Fibroblast of skin of back (primary cell): ENCODE measurements at places on chromosomes 1 and 21.

DNA sequence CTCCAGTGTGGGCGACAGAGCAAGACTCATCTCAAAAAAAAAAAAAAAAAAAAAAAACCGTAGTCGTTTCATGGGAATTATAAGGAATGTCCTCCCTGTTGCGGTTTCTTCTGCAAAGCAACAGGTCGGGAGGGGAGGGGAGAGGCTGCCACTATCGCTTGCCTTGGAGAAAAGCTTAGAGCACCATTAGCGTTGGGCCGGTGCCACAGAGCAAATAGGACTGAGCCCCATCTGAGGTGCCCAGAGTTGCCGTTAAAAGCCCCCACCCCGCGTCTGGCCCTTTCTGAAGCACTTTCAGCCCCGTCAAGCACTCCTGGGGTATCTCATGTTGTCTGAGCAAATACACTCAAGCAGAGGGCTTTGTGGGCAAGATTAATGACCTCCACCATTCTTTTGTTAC lies 2.2 kb downstream of the RIPPLY3 start:
- DNase-seq, result no peak

DNA sequence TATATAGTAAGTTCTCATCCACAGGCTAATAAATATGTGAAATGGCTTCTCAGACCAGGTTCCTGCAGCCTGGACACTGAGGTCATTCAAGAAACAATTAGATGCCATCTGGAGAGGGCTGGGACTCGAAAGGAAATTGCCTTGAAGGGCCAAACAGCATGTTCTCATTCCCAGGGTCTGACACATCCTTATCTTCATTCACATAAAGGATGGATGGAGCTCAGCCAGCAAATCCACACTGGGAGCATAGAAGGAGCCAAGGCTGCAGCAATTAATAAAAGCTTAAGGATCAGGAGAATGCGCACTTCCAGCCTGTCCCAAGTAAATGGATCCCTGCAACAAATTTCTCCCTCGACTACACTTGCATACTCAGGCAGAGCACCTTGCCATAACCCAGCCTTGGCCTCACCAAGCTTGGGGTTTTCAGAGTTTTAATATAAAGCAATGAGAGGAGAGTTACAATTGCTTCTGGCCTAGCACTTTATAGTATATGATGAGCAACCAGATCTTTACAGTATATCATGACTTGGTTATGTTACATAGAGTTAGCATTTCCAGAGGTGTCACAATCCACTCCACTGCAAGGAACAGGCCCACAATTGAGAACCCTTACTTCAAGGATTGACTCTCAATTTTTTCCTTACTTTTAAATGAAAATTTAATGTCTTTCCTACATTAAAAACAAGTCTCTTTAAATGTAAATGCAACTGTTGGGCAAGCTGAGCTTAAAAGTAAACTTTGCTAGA lies 55.9 kb downstream of the BCAR3 start:
- peak; percentile 94 for DNase-seq

DNA sequence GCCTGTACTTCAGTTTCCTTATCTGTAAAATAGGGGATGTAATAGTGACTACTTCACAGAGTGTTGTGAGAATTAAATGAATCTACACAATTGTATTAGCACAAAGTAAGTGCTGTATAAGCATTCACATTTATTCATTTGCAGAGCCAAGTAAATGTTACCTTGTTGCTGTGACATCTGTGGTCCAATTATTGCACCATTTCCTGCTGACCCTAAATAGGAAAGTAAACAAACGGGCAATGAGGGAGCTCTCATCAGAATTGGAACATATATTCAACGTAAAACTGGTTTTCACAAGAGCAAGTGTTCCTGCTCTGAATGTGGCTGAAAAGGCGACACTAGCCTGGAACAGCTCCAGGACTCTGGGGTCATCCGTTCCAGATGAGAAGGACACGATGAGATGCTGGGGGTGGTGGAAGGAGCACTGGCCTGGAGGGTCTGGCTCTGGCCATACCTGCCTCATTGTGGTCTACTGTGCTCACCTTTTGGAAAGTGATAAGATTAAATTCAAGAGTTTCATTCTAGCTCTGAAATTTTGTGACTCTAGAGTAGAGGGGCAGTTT lies 34.5 kb downstream of the PROX1 start:
- no peak for DNase-seq

GRCh38 chr1:209397371-209397770 lies 186.1 kb upstream of the CAMK1G start:
- no peak for DNase-seq

GRCh38 chr21:29053011-29053553 lies 20.4 kb downstream of the CCT8 start:
- no peak for DNase-seq

- no peak for DNase-seq
Measured at GRCh38 chr1:236543065-236543669, 19.4 kb downstream of the LGALS8 start.

GRCh38 chr1:23720256-23720995 lies 22.8 kb upstream of the ELOA start:
- no peak for DNase-seq

- no peak for DNase-seq
Measured at GRCh38 chr1:93221913-93222312, 41.4 kb downstream of the CCDC18 start.

DNA sequence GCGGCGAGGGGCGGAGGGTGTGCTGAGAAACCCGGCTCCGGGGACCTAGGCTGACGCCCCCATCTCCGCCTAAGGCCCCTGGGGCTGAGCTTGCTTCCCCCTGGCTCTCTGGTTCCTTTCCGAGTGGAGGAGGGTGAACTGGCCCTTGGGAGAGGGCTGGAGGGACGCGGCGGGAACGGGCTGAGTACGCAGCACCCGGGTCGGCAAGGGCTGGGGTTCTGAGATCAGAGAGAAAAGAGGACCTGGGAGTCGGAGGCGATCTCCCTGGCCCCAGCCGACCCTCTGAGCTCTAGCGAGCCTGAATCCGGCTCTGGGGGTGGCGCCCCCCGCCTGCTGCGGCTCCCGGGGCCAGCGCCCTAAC lies 270.8 kb downstream of the FOXD2 start:
- no peak for DNase-seq

- DNase-seq, result peak; percentile 76
Measured at GRCh38 chr1:72283307-72284083, 1.2 kb upstream of the NEGR1 start.

- DNase-seq, result no peak
Measured at GRCh38 chr1:161111527-161111926, 6.3 kb downstream of the PFDN2 start.

GRCh38 chr1:155064832-155065429 lies 1.4 kb downstream of the EFNA4 start:
- DNase-seq, result no peak

DNA sequence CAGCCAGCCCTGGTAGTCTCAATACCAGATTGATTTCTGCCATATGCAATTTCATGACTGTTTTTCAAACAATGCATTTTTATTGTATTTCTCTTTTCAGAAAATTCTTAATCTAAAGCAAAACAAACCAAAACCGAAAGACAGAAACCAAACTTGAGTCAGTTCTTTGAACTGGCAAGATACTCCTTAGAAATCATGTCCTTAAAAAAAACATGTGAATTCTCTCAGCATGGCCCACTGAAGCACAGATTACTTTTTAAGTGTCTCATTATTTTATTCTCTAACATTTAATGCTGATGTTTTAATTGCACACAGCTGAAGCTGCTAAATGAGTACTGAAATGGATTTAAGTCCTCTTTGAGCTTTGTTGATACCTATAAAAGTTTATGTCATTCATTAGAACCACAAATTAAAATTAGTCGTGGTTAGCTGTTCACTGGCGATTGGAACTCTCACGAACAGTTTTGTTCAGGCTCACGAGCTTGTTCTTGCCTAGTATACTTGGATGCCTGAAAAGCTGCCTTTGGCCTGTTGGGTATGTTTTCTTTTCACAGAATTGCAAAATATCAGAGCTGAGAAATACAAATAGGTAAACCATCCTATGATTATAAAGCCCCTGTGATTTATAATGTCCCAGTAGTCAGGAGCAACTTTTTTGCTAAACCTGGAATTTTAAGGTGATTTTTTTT lies 87.5 kb downstream of the CAMTA1 start:
- DNase-seq, result peak; percentile 44

GRCh38 chr1:43958351-43959255 lies 11.2 kb upstream of the DPH2 start:
- no peak for DNase-seq

- no peak for DNase-seq
Measured at GRCh38 chr21:45496968-45497845, 45.0 kb downstream of the SLC19A1 start.

DNA sequence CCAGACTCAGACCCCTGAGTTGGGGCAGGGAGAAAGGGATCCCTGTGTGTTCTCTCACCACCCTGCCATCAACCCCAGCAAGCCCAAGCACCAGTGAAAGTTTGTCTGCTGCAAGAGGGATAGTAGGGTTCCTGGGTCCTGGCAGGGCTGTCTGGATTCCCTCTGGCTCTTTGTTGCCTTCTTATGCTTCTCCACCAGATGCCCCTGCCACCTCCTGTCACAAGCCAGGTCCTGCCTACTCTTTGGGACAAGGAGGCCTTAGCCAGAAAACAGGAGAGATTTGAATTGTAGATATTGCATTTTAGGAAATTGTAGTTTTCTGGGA lies 21.7 kb downstream of the UBE2T start:
- DNase-seq, result no peak

DNA sequence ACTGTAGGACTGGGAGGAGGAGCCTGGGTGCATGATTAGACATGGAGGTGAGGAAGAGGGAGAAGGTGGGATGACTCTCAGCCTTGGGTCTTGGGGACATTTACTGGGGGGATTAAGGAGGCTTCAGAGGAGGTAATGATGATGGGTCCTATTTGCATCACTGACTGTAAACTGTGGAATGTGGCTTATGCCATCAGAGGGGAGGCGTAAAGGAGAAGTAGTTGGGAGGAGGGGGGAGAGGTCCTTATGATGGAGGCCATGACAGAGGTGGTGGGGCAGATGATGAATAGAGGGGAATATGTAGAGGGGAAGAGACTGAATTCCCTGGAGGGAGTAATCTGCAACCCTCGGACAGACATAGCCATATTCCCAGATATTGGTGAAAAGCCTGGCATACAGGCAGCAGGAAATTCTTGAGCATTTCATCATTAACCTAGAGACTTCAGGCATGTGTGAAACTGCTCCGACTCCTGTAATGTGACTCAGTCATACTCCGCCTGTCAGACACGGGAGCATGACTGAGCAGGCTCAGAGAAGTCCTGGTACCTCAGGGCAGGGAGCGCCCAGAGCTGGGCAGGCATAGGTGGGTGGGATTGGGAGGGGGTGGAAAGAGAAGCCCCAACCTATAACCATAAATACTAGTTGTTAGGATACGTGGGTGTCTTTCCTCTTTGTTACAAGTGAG lies 8.0 kb upstream of the LCE5A start:
- DNase-seq, result peak; percentile 15

DNA sequence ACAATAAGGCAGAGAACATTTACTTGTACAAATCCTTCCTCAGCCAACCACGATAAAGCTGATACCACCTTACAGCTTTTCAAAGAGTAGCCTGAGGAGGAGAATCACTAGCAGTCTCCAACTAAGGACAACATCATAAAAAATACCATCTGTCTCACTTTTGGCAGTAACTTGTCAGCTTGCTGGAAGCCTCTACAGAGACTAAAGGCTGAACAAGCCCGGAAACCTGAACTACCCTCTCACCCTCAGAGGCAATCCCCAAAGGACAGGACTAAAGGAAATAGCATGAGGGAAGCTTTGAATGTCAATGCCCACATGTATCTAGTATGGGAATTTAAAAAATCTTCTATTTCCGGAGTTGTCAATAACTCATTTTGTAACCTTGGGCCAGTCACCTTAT lies 10.6 kb downstream of the SRSF4 start:
- DNase-seq, result peak; percentile 47

DNA sequence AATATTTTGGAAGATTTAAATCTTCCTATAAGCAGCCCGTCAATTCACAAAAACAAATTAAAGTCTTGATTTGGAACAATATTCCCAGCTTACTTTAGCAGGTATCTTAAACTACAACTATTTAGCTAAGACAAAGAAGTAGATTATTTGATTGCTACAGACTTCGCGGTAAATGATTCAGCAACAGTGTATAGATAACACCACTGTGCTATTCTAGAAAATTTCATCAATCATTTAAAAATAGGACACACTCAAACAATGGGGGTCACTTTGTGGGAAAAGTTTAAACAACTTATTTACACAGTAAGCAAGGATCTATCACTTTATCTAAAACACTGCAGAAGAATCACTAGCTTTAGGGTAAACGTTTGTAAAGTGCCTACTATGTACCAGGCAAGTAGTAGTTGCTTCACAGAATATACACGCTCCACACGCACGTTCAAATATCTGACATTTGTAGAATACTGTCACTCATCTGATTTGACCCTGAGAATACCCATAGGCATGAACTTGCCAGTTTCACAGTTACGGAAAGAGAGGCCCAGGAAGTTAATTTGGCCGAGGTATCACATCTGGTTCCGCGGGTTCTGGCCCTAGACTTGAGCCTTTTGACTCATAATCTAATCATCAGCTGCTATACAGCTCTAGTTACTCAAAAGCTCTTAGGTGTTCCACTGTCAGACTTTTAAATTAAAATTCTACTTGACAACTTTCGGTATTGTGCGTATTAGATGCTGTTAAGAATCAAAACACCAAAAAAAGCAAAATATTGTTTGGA lies 876 bp downstream of the DENND2C start:
- DNase-seq, result peak; percentile 4

GRCh38 chr1:109241344-109241743 lies 8.0 kb upstream of the CELSR2 start:
- DNase-seq, result no peak

DNA sequence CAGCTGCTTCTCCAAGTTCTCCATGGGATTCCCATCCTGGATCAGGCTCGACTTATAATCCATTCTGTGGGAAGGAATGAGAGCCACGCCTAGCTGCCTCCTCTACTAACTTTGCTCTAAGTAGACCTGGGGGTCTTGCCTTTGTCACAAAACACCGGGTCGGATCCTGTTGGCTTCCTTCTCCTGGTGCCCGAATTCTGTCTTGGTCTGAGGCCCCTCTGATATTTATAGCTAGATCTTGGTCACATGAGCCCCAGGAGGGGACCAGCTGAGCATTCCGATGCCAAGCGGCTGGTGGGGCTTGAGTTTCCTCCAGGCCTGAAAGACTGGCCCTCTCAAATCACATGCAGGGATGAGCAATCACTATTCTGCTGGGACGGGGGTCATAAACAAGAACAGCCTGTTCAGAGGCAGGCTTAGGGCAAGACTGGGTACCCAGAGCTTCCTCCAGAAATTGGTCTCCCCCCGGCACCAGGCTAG lies at the start of gene TRIM63:
Gene TRIM63, minus strand, starts transcription at position 199 of the 480 bp plus-strand sequence. Its CDS starts 136 bp downstream, at position 63.
- no peak for DNase-seq

DNA sequence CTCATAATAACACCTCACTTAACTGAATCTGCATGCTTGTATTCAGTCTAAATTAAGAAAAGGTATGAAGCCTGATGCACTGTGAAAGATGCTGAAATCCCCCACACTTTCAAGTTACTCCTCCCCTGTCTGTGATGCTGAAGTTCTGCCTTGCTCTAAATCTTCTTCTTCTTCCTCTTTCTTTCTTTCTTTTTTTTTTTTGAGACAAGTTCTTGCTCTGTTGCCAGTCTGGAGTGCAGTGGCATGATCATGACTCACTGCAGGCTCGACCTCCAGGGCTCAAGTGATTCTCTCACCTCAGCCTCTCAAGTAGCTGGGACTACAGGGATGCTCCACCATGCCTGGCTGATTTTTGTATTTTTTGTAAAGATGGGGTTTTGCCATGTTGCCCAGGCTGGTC lies 231.0 kb upstream of the B3GALT2 start:
- peak; percentile 29 for DNase-seq

GRCh38 chr1:229631966-229632365 lies 5.9 kb downstream of the URB2 start:
- DNase-seq, result no peak

GRCh38 chr1:51372561-51372960 lies 42.2 kb upstream of the TTC39A start:
- no peak for DNase-seq

GRCh38 chr1:227185291-227185690 lies 133.0 kb downstream of the CDC42BPA start:
- no peak for DNase-seq
